ENCODE measurements at places on chromosomes 5 and 9.

DNA sequence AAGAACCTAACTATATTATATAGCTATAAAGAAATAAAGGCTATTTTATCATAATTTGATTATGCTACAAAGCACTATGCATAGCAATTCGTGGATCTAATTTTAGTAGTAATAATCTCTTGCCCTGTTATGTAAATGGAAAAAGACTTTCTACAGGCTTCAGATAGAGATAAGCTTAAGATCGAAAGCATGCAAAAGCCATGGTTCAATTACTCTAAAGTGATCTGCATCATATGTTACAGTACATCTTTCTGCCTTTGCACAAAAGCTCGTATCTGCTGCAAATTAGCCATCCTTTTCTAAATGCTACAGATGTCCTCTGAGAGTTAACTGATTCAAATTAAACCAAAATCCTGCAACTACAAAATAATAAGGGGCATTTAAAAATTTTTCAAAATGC, 234.8 kb upstream of the TMEM161B start:
- DNase-seq: no peak

DNA sequence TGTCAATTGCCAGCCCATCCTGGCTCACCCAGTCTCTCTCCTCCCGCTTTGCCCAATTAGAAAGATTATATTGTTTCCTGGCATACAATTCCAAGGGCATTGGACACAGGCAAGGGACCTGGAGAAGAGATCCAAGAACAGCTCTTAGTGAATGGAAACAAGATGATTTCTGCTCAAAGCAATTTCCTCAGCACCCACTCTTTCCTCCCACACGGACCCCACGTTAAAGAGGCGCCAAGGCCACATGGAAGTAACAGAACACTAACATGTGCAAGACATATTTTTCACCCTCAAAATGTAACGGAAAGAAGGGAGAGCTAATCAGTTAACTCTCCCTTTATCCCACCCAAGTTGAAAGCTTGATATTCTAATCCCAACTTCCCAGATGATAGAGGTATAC, 111.2 kb downstream of the LHFPL2 start:
- no peak for DNase-seq

DNA sequence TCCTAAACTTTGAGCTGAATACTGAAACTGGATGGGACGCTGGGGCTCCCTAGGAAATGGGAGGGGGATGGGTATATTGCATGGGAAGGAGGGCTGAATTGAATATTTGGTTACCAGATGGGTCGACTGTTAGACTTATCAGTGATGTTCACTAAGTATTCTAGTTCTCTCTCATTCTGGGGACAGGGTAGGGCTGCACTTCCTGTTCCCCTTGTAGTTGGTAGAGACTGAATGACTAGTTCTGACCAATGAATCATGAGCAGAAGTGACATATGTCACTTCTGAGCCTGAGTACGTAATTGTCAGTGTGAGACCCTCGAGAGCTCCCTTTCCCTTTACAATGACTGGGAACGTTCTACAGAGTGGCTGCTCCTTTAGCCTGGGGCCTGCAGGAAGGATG, 55.5 kb upstream of the DMRT1 start:
- DNase-seq: no peak

DNA sequence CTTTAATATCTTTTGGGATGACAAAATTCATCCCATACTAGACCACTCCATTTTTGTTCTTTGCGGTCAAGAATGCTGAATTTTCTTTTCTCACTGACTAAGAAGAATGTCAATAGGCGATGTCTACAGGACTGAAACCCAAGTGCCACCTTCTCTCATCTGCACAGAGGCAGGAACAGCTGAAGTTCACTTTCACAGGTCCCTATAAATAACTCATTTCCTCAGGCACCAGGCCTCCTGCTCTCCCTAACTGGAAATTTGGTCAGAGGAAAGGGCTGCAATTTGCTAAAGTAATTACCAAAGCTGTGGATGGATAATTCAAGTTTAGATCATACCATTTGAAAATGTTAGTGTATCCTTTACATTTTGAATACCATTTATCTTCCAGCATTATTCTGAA, 142.9 kb downstream of the DIRAS2 start:
- DNase-seq: no peak

- DNase-seq: peak; percentile 84
Observed at GRCh38 chr9:124309667-124310084, 51.9 kb downstream of the NEK6 start.

DNA sequence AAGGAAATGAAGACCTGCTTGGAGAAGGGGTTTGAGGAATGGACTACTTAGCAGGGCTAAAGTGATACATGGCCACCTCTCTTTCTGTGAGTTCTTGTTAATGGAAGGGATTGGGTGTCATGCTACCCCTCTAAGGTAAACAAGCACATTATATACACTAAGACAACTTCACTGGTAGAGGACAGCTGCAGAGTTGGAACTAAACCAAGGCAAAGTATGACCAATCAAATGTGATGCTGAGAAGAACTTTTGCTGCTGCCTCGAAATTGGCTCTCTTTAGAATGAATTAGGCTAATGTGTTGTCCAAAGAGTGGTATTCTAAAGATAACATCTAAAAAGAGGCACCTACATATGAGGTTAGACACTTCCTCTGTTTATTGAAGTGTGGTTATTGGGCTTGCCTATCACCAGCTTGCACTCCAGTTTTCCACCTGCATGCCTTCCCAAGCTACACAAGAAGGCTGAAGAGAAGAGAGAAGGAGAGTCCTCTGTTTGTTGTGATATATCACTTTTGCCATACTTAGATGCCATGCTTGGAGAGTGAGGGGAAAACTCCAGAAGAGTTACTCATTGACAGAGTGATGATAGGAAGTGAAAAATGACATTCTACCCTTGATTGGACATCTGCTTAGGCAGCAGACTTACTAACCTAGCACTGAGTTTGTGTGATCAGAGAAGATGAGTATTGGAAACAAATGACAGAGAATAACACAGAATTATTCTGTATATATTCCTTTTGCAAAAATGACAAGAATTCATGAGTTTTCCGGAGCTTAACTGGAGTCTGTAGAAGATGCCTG, 536.1 kb downstream of the ZNF608 start:
- DNase-seq: no peak

DNA sequence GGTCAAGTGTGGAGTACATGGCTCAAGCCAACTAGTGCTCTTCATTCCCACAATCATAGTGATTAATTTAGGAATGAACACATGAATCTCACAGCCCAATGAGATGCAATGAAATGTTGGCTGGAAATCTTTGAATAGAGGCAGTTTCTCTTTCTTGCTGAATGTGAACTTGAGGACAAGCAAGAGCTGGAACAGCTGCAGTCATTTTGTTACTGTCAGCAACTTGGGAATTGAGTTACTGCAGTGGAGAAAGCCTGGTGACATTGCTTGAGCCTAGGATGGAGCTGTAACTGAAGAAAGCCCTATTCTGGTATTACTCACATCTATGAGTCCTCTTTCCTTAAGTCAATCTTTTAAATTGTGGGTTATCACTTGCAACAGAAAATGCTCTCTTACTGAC, 62.3 kb downstream of the YIPF5 start:
- no peak for DNase-seq

DNA sequence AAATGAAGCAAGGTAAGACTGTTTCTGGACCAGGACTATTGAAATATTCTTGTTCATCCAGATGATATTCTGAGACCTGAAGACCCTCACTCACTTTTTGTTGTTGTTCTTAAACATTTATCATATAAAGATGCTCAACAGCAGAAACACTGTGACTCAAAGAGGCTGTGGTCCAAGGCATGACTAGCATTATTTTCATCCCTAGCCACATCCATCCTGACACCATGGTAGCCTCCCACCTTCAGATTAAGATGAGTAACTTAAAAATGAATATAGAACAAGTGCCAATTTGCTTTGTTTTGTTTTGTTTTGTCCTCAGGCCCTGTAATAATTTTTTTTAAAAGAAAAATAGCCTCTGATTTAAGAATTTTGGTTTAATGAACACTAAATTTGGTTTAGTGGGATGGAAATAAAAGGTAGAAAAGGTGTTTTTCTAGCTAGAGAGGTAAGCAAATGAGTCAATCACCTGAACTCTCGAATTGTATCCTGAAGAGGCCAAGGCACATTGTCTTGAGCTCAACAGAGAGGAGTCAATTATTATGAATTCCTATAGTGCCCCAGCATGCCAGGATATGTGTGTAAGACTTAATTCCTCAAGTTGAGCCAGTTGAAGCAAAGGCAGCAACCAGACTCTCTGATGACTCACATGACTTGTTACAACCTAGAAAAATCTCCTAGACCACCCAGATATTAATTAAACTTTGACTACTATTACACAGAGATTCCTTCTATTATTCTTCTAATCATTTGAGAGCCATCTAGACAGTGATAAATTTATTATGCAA, 380.1 kb upstream of the TUSC1 start:
- DNase-seq: no peak

GRCh38 chr5:139306197-139306596, 12.7 kb downstream of the MATR3 start:
- DNase-seq: no peak

- DNase-seq: no peak
Observed at GRCh38 chr5:125014202-125014601, 267.8 kb upstream of the ZNF608 start.

DNA sequence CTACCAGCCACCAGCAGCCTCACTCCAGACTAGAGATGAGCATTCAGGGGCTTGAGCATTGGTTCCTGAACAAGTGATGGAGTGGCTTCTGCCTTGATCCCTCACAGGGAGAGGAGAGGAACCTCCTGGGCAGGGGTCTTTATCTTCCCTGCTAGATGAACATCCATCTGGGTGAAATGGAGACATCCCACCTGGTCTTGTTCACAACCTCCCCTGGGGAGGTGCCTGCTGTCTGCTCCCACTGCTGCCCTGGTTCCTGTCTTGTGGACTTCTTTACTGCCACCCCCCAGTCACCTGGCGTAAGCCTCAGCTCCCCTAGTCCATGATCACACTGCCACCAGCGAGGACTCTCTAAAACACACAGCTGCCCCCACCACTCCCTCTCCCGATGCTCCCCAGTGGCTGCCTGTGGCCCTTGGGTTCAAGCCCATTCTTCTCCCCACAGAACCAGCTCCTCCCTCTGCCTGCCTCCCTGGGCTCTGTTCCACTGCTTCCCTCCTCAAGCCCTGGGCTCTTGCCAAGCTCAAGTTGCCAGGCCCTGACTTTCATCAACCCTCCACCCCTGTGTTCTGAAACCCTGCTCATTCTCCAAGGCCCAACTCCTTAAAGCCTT, 51.5 kb downstream of the COL15A1 start:
- no peak for DNase-seq

- DNase-seq: no peak
Observed at GRCh38 chr9:96493757-96494156, 43.8 kb downstream of the HABP4 start.

DNA sequence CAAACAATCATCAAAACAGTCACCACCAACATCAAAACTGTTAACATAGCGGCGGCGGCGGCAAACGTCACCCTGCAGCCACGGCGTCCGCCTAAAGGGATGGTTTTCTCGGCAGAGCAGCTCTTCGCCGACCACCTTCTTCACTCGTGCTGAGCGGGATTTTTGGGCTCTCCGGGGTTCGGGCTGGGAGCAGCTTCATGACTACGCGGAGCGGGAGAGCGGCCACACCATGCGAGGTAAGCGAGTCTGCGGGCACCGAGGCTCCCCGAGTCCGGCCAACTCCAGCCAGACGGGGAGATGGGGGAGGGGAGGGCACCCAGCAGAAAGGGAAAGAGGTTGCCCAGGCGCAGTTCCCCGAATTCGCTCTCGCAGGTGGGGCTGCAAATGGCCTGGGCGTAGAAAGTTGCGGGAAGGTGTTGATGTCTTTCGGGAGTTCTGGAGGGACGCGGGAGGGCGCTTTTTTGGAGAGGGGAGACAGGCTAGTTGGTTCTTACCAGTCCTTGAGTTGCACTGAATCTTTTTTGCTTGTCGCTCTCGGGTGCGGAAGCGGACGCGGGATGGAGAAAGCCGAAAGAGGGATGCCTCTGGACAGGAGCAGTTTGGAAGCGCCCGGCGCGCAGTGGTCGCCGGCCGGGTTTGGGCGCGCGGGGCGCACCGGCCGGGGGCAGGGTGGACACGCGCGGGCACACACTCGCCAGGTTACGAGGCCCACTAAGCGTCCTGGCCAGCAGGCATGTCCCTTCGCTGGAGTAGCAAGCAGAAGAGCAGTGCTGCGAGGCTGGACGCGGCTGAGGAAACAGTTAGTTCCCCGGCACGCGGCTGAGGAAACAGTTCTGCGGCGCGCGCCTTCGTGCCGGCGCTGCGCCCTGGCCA, 849 bp downstream of the RORB start:
- DNase-seq: no peak

GRCh38 chr5:142785206-142785605, 15.0 kb downstream of the ARHGAP26 start:
- no peak for DNase-seq

GRCh38 chr5:28404363-28405071, 1366.1 kb upstream of the CDH9 start:
- no peak for DNase-seq

DNA sequence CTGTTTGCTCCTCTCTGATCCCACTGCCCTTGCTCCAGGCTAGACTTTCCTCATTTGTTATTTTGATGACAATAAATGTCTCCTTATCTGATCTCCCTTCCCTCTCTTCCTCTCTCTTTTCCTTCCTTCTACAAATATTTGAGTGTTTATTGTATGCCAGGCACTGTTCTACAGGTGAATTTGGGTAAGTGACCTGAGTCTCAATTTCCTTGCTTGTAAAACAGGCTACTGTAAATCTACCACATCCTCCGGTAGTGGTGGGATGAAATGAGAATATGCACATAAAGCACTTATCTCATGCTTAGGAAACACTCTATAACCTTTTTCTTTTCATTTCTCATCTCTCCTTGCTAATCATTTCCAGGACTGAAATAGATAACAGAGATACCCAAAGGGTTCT, 86.4 kb downstream of the HMHB1 start:
- DNase-seq: no peak

GRCh38 chr9:107274096-107274495, 9.0 kb upstream of the RAD23B start:
- no peak for DNase-seq

GRCh38 chr9:136389396-136389795, 10.6 kb downstream of the SNAPC4 start:
- DNase-seq: no peak

DNA sequence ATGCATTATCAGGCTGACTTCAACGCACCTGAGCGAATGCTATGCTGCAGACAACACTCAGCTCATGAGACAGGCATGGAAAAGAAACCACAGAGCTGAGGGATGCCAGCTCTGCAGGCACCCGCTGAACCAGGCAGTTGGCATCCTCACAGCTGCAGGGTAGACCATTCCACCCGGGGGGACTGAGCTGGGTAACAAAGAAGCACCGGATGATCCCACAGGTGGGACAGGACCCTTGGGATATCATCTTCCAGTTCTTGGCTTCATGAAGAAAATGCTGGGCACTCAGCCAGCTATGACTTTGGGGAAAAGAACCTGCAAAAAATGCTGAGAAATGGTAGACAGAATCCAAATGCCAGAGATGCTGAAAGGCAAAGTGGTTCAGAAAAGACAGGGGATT, 9.6 kb downstream of the EPB41L4B start:
- no peak for DNase-seq

GRCh38 chr5:169503886-169504285, 79.7 kb upstream of the SPDL1 start:
- no peak for DNase-seq

GRCh38 chr5:149464796-149465489, 85.9 kb upstream of the IL17B start:
- DNase-seq: no peak

- no peak for DNase-seq
Observed at GRCh38 chr9:12876872-12877271, 102.1 kb downstream of the LURAP1L start.
